Adrenal gland (tissue), 19 donors: ENCODE measurements at places on chromosomes 3 and 15.
A peak's percentile ranks its signal among the peaks of the same experiment; 100 is the strongest.

DNA sequence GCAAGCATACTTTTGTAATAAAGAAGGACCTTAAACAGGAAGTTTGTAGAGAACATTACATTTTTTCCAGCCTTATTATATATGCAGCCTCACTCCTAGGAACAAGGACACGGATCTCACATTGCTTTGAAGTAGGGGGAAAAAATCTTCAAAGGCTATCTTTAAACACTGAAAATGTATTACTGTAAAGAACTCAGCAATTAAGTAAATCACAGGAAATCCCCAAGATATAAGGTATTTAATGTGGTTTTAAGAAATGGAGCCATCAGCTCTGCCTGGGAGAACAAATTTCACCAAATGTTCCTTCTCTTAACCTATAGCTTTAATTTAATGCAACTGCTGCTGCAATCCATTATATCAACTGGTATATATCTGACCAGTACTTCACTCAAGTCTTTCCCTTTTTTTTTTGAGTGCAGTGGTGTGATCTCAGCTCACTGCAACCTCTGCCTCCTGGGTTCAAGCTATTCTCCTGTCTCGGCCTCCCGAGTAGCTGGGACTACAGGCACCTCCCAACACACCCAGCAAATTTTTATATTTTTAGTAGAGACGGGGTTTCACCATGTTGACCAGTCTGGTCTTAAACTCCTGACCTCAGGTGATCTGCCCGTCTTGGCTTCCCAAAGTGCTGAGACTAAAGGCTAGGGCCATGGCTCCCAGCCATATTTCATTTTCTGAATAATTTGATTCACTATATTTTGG, 2.8 kb downstream of the BTLA start:
- no peak overlapping the region for H3K4me3 ChIP-seq
- no peak for DNase-seq
- H3K27ac ChIP-seq: no peak overlapping the region
- no peaks in the 10 kb centered on the region for H3K27me3 ChIP-seq
- no peaks in the 10 kb centered on the region for H3K36me3 ChIP-seq

GRCh38 chr15:74901612-74902063, 5.0 kb downstream of the FAM219B start:
- H3K36me3 ChIP-seq: no peaks in the 10 kb centered on the region
- peaks cover 6% of the 10 kb centered on the region for H3K4me1 ChIP-seq
- H3K4me3 ChIP-seq: no peak overlapping the region
- no peaks in the 10 kb centered on the region for H3K27me3 ChIP-seq
- no peak overlapping the region for H3K27ac ChIP-seq
- peak; percentile 42 for DNase-seq

DNA sequence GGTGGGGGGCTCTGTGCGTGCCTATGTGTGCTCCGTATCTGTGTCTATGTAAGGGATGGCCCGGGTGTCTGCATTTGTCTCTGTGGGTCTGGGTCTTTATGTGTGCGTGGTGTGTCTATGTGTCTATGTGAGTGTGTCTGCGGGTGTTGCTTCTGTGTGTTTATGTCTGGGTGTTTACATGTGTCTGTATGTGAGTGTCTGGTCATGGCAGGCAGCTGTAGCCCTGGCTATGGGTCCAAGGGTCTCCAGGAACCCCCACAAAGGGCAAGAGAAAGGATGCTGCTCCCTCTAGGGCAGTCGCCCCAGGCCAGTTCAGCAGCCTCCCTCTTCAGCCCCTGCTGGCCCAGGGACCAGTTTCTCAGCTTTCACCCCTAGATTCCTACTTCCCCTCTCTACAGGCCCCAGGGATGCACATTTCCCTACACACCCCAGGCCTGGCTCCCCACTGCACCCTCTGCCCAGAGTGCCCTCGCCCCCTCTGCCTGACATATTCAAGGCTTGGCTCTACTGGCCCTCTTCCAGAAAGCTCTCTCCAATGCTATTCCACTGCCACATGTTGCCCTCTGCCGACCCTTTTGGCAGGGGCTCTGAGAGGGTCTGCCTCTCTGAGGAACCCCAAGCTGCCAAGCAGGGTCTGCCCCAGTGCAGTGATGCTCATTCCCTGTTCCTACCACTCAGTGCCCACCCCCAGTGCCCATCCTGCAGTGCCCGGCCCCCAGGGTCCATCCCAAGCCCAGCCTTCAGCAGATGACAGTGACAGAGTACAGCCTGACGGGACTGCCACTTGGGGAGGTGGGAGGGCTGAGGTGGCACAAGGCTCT, 1.0 kb upstream of the MYL3 start:
- H3K4me3 ChIP-seq: no peak overlapping the region
- H3K36me3 ChIP-seq: no peaks in the 10 kb centered on the region
- DNase-seq: no peak

DNA sequence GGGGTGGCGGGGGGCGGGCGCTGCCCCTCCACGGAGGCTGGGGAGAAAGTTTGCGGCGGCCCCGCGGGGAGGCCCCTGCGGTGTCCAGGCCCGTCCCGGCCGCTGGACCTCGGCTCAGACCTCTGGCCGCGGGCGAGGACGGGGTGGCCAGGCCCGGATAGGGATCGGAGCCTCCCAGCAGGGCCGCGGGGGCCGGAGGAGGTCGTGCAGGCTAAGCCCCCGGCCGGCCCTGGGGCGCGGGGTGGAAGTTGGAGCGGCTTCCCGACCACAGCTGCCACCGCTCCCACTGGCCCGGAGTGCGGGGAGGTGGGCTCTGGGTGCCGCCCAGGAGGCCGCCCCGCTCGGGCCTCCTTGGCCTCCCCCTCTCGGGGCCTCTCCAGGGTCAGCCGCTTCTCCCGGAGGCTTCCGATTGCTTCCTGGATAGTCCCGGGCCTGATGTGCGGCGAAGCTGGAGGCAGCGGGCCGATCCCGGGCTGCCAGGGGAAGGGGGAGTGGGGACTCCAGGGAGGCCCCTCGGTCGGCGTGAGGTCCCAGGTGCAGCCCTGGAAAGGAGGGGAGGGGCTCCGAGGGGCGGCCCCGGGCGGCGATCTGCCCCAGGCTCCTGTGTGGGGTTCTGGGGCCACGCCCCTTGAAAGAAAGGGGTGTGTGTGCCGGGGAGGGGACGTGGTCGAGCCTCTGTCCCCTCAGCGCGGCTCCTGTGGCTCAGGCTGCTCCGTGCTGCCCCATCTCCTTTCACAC, 907 bp downstream of the PLXNA1 start:
- no peaks in the 10 kb centered on the region for H3K27me3 ChIP-seq
- peak overlapping the region; percentile 89 for H3K27ac ChIP-seq
- peak; percentile 44 for DNase-seq
- H3K4me3 ChIP-seq: peak overlapping the region; percentile 98

DNA sequence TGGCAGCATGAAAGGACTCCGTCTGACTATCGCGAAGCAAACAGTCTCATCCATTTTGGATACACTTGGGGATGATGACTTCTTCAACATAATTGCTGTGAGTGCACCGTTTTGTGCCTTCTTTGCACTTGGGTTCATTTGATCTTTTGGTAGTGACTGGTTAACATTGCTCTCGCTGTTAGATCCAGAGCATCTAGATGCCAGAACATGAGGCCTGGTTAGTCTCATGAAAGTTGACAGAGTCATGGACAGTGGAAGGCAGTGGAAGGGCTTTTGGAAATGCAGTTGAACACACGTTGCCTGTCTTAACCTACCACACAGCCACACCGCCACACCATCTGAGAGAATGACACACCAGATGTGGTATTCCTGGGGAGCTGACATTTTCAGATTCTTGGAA, 357.9 kb downstream of the LRTM1 start:
- H3K27me3 ChIP-seq: no peaks in the 10 kb centered on the region
- H3K36me3 ChIP-seq: no peaks in the 10 kb centered on the region
- no peak overlapping the region for H3K4me3 ChIP-seq
- H3K27ac ChIP-seq: no peak overlapping the region
- no peak for DNase-seq

DNA sequence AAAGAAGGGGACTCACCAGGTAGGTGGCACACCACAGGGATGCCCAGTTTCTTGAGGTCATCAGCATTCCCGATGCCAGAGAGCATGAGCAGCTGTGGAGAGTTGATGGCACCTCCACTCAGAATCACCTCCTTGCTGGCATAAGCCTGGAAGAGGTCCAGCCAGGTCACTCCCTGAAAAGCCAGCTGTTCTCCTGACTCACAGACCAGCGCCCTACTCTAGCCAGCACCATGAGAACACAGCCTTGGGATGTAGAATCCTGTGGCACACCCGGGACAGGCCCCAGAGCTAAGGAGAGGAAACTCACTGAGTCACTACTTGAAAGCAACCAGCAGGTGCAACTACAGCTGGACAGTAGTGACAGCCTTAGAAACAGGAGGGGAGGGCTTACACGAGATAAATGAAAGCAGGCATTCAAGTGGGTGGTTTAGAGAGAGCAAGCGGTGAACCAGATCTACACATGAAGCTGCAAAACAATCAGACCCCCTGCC, 24.5 kb downstream of the CHDH start:
- no peaks in the 10 kb centered on the region for H3K4me1 ChIP-seq
- peak; percentile 91 for DNase-seq
- H3K27ac ChIP-seq: peak overlapping the region; percentile 8
- H3K4me3 ChIP-seq: no peak overlapping the region
- no peaks in the 10 kb centered on the region for H3K27me3 ChIP-seq

DNA sequence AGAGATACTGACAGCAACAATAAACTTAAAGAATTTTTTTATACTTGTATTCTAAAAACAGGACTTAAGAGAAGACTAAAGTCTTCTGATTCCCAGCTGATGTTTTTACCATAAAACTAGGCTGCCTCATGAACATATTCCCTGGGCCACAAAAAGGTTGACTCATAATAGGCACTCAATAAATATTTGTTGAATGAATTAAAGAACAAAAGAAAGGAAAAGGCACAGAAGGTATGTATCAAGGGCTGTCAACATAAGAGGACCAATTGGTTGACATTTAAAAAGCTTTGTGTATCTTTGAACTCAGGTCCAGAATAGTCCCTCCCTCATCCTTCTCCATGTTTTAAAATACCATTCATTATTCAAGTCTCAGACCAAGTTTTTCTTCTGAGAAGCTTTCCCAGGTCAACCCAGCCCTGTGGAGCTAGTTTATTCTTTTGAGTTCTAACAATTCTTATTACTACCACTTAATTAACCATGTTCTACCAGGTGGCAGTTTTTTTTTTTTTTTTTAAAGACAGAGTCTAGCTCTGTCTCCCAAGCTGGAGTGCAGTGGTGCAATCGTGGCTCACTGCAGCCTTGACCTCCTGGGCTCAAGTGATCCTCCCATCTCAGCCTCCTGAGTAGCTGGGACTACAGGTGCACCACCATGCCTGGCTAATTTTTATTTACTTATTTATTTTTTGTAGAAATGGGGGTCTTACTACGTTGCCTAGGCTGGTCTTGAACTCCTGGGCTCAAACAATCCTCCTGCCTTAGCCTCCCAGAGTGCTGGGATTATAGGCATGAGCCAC, 17.5 kb upstream of the ARHGEF3 start:
- H3K27ac ChIP-seq: no peak overlapping the region
- H3K4me3 ChIP-seq: no peak overlapping the region
- no peaks in the 10 kb centered on the region for H3K36me3 ChIP-seq
- peaks cover 19% of the 10 kb centered on the region for H3K4me1 ChIP-seq
- DNase-seq: no peak

DNA sequence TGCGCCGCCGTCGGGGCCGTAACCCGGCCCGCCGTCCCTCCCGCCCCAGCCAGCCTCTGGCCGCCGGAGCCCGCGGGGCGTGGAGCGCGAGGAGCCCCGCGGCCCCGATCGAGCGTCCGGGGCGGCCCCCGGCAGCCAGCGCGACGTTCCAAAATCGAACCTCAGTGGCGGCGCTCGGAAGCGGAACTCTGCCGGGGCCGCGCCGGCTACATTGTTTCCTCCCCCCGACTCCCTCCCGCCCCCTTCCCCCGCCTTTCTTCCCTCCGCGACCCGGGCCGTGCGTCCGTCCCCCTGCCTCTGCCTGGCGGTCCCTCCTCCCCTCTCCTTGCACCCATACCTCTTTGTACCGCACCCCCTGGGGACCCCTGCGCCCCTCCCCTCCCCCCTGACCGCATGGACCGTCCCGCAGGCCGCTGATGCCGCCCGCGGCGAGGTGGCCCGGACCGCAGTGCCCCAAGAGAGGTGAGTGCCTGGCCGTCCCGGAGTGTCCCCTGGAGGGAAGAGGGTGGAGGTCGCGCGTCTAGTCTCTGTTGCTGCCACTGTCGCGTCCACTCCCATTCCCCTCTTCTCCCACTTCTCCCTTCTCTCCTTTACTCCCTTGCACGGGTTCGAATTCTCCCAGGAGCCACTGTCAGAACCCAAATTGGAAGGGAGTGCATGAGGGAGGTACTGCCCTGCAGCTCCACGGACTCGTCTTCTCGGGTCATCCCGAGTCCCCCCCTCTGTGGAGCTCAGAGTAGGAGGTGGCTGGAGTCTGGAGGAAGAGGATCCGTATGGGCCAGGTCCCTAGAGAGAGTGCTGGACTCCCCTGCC, 585 bp downstream of the CSK start:
- peak overlapping the region; percentile 96 for H3K27ac ChIP-seq
- H3K27me3 ChIP-seq: no peaks in the 10 kb centered on the region
- H3K4me3 ChIP-seq: peak overlapping the region; percentile 93
- peaks cover 24% of the 10 kb centered on the region for H3K4me1 ChIP-seq
- no peaks in the 10 kb centered on the region for H3K36me3 ChIP-seq

DNA sequence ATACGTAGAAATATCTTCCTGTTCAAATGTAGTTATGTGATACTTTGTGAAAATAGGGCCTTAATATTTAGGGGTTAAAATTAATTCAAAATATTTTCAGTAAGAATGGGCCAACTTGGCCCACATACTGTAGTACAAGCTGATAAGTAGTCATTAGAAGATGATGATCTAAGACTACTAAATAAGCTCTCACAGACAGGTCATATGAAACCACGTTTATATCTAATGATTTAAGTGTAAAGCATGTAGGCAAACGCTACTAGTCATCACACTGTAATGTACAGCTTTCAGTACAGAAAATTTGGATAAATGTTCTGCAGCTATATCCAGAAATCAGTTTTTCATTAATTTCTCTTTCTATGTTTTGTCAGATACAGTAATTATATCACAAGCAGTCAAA, 228.6 kb downstream of the UBE2E2 start:
- H3K27ac ChIP-seq: no peak overlapping the region
- H3K4me1 ChIP-seq: no peaks in the 10 kb centered on the region
- no peaks in the 10 kb centered on the region for H3K36me3 ChIP-seq
- no peaks in the 10 kb centered on the region for H3K27me3 ChIP-seq
- H3K4me3 ChIP-seq: no peak overlapping the region

DNA sequence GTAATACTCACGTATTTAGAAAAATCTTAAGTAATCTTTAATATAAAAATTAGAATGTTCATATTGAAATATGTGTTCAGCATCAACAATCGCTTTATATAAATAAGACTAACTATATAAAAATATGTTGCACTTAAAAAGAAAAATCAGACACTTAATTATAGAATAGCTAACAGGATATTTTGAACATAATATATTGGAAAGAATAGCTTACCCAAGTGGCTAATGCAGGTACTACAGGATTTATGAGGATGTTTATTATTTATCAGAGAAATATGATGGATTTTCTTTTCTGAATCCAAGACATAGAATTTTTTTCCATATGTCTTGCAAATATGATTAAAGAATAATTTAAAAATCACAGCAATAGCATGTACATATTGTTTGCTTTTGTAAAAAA, 567.9 kb upstream of the GBE1 start:
- no peaks in the 10 kb centered on the region for H3K36me3 ChIP-seq
- H3K4me3 ChIP-seq: no peak overlapping the region
- no peak for DNase-seq
- no peaks in the 10 kb centered on the region for H3K4me1 ChIP-seq
